Thoracic aorta endothelial cell (primary cell): ENCODE measurements at places on chromosomes 12 and 14. TPM values are rescaled to one million over a fixed set of nuclear protein-coding genes. Genes with fewer than 3 reads are reported as not detected.

The CCDC198 gene
- not detected in 2 replicates for total RNA-seq

The RALGAPA1 gene
- 53.3 and 54.0 TPM in 2 replicates for total RNA-seq

The GPATCH2L gene
- 51.5 and 54.3 TPM in 2 replicates for total RNA-seq

The DPF3 gene
- 4.4 and 9.3 TPM in 2 replicates for total RNA-seq

The DDX51 gene
- total RNA-seq, result 12.3 and 13.4 TPM in 2 replicates

The TCL1B gene
- not detected in 2 replicates for total RNA-seq

The AHNAK2 gene
- 112 TPM in 2 replicates for total RNA-seq

The EFS gene
- total RNA-seq, result not detected in 2 replicates

The MYF6 gene
- total RNA-seq, result 0.13 TPM in 1 of 2 replicates, not detected in the other

The MGST1 gene
- 41.6 and 137 TPM in 2 replicates for total RNA-seq

The ASIC1 gene
- 0.27 and 1.1 TPM in 2 replicates for total RNA-seq

The KRR1 gene
- 69.1 and 71.5 TPM in 2 replicates for total RNA-seq

The KCNH3 gene
- total RNA-seq, result 0.14 and 0.27 TPM in 2 replicates

The DYNLL1 gene
- total RNA-seq, result 320 TPM in 2 replicates

The CLEC12A gene
- not detected in 2 replicates for total RNA-seq

The ASCL1 gene
- not detected in 2 replicates for total RNA-seq

The ALDH1L2 gene
- 2.4 and 2.5 TPM in 2 replicates for total RNA-seq

The ITGA5 gene
- total RNA-seq, result 876 and 1,083 TPM in 2 replicates

The IFT43 gene
- total RNA-seq, result 20.5 and 26.9 TPM in 2 replicates

The DLK1 gene
- not detected in 2 replicates for total RNA-seq

The PTPRQ gene
- under 0.01 TPM in 2 replicates for total RNA-seq

The CDKN1B gene
- total RNA-seq, result 34.4 and 39.9 TPM in 2 replicates

The IL23A gene
- not detected in 2 replicates for total RNA-seq

The PPP4R4 gene
- total RNA-seq, result under 0.01 TPM in 2 replicates

The ATF7 gene
- 31.4 and 36.5 TPM in 2 replicates for total RNA-seq

The CPNE6 gene
- not detected in 2 replicates for total RNA-seq
